ENCODE measurements at places on chromosomes 3 and 15.

GRCh38 chr15:96406701-96407100 is 76.2 kb downstream of the NR2F2 start:
- DNase-seq: no peak

DNA sequence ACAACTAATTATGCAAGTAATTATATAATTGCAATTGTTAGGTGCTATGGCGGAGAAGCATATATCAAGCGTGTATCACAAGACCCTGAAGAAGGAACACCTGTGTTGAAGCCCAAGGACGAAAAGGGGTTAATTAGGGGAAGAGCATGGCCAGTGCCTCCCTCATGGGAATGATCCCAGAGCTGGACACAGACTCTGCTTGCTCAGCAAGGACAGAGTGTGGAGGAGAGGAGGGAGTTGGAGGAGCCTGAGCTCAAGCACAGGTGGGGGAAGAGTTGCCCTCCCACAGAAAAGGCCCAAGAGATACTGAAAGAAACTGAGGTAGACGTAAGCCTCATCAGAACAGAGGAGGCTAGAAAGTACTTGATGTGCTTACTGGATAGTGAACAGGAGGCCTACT is 423.7 kb downstream of the EPHB1 start:
- no peak for DNase-seq

DNA sequence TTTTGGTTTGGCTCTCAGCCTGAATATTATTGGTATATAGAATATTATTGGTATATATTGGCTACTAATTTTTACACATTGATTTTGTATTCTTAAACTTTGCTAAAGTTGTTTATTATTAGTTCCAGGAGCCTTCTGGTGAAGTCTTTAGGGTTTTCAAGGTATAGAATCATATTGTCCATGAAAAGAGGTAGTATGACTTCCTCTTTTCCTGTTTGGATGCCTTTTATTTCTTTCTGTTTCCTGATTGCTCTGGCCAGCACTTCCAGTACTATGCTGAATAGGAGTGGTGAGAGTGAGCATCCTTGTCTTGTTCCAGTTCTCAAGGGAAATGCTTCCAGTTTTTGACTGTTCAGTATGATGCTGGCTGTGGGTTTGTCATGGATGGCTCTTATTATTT is 107.3 kb upstream of the LIPC start:
- DNase-seq: no peak

GRCh38 chr3:108477511-108478147 is 32.8 kb downstream of the MYH15 start:
- DNase-seq: no peak

DNA sequence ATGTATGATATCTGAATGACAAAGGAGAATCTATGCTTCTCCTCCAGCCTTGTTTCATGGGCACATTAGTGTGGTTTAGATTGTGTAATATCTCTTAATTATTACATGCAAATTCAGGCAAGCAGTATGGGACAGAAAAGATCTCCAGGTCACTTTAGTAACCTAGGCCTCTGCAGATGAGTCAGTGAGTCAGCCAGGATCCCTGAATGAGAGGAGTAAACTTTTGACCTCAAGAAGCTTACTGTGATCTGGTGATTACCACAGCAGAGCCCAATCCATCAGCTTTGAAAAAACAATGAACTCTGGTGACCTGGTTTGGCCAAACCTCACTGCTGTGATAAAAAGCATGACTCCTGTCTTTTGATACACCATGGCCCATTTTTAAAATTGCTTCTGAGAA is 107.8 kb downstream of the LRRN1 start:
- DNase-seq: no peak

- DNase-seq: no peak
These were observed 64.0 kb downstream of the PDE8A start for GRCh38 chr15:85045615-85046014.

- DNase-seq: no peak
These were observed 66.4 kb downstream of the DCUN1D1 start for GRCh38 chr3:182913889-182914288.

- DNase-seq: no peak
These were observed 332.7 kb downstream of the EDEM1 start for GRCh38 chr3:5520237-5520636.

- DNase-seq: no peak
These were observed 2.3 kb downstream of the MINDY4B start for GRCh38 chr3:150902988-150903387.

- DNase-seq: no peak
These were observed 646.1 kb downstream of the SQOR start for GRCh38 chr15:46280762-46281542.

GRCh38 chr15:89104172-89104564 is 15.9 kb downstream of the ABHD2 start:
- DNase-seq: no peak

GRCh38 chr15:97597801-97598200 is 362.7 kb upstream of the ARRDC4 start:
- no peak for DNase-seq

DNA sequence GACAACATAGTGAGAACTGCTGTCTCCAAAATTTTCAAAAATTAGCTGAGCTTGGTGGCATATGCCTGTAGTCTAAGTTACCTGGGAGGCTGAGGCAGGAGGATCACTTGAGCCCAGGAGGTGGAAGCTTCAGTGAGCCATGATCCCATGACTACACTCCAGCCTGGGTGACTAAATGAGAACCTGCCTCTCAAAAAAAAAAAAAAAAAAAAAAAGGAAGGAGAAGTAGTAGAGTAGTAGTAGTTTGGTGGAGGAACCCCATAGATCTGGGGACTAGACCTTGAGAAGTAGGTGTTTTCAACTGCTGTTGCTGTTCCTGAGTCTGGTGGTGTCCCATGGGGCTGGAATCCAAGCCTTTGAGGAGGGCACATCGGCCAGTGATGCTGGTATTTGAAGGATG is 38.4 kb upstream of the UBE2E2 start:
- no peak for DNase-seq

GRCh38 chr3:186896875-186897274 is 33.5 kb upstream of the ST6GAL1 start:
- no peak for DNase-seq

- no peak for DNase-seq
These were observed 34.1 kb downstream of the ABTB1 start for GRCh38 chr3:127706785-127707351.

DNA sequence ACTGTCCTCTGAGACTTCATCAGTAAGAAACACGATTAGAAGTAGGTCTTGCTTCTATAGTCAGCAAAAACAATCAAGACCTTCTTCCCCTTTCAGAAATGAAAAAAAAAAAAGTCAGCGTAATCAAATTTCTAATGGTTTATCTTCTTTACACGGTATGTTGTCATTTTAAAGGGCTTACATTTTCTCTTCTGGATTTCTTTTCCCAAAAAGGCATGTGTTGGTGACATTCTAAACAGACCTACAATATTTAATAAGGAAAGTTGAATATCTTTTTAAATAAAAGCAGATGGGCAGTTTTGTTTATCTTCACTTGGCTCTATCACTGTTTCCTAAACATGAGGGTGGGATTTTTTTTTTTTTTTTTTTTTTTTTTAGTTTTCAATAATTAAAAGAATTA is 197.3 kb upstream of the ADAMTS9 start:
- no peak for DNase-seq

DNA sequence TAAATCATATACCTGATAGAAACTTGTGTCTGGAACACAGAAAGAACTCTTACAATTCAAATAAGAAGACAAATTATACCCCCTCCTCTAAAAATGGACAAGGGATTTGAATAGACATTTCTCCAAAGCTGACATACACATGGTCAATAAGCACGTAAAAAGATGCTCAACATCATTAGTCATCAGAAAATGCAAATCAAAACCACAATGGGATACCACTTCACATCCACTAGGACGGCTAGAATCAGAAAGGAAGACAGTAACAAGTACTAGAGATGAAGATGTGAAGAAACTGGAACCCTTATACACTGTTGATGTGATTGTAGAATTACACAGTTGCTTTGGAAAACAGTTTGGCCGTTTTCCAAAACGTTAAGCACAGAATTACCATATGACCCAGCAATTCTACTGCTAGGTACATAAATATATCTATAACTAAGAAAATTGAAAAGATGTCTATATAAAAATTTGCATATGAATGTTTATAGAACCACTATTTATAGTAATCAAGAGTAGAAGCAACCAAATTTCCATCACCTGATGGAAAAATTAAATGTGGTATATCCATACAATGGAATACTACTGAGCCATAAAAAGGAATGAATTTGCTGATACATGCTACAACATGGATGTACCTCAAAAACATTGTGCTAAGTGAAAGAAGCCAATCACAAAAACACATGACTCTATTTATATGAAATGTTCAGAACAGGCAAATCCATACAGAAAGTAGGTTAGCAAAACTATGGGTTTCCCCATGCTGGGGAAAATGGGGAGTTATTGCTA is 60.8 kb downstream of the GREM1 start:
- DNase-seq: no peak

- no peak for DNase-seq
These were observed 387 bp downstream of the GNB4 start for GRCh38 chr3:179450901-179451264.

DNA sequence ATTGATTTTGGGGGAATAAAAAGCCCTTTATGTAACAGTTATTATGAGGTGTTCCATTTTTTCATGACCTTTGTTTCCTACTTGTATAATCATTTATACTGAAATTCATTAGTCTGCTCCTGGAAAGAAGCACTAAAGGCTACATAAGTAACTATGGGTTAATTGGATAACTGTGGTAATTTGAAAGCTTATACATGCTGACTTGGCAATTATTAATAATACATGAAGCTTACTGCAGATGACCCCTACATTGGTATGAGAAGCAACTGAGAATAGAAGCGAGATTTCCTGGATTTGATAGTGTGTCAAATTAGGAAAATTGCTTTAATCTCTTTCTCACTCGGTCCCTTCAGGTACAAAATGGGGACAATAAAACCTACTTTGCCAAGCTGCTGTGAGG is 658.0 kb downstream of the ROBO1 start:
- DNase-seq: no peak

DNA sequence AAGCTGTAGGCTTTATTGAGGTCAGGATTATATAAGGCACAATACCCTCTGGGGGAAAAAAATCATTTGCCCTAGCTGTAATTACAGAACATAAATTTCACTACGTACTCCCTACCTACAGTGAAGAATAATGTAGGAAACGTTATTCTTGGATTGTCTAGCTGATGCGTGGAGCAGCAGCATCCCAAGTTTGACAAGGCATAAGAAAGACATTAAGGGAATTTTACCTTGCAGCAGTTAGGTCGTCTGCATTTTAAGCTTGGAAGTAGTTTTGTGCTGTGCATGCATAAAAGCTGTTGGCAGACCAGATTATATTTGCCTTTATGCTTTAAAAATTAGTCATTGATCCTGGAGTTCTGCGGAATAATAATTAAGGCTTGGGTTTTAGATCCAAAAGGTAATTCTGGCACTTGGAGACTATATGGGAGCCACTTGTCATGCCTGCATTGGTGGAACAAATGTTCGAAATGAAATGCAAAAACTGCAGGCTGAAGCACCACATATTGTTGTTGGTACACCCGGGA is 2.2 kb downstream of the EIF4A2 start:
- DNase-seq: no peak

DNA sequence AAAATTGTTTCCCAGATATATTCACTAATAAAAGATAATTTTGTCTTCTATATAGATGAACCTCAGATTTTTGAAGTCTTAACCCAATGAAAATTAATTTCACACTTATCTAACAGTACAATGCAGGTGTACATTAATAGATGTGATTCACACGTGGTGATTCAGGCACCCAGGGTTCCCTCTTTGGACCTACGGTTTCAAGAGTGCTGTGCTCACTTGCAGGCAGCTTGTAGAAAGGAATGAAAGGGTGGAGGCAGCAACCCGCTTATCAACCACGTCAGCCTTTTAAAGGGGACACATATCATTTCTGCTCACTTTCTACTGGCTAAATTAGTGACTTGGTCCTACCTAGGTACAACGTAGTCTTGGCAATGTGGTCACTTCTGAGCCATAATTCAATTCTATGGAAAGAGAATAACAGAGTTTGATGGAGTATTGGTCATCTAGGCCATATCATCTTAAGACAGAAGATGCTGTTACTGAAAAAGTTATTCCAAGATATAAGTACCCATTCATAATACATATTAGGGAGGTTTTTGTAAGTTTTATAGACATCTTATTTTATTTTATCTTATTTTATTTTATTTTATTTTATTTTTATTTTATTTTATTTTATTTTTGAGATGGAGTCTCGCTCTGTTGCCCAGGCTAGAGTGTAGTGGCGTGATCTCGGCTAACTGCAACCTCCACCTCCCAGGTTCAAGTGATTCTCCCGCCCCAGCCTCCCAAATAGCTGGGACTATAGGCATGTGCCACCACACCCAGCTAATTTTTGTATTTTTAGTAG is 37.9 kb downstream of the ACP3 start:
- no peak for DNase-seq

DNA sequence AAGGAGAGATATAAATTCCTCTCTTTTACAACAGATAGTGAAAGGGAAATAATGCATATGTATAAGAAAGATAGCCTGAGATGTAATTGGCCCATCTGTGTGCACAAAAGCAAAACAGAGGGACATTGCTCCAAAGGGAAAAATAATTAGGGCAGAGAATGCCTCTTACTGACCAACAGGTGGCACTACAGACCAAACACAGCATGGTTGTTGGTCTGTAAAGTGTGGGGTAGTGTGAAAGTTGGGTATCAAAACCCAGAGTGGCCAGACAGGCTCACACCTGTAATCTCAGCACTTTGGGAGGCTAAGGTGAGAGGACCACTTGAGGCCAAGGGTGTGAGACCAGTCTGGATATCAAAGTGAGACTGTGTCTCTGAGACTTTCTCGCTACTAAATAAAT is 4.5 kb upstream of the TLNRD1 start:
- no peak for DNase-seq

- DNase-seq: no peak
These were observed 55.7 kb downstream of the RLBP1 start for GRCh38 chr15:89165677-89166076.

- DNase-seq: no peak
These were observed 1086.9 kb downstream of the DIPK2A start for GRCh38 chr3:145058483-145058882.

DNA sequence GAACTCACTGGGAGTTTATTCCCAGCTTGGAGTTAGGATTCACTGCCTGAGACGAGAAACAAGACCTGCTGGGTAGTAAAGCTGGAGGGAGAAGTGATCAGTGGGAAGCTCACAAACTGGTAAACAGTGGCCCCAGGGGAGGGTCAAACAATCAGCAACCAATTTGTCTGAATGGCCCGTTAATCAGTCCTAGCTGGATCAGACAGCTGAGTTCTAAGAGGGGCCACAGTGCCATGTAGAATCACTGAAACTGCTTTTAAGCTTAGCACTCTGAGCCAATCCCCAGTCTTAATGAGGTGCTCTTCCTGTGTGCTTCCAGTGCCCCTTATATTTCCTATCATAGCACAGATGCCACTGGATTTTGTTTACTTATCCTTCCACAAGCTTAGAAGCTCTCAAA is 591.7 kb downstream of the RSL24D1 start:
- DNase-seq: no peak

DNA sequence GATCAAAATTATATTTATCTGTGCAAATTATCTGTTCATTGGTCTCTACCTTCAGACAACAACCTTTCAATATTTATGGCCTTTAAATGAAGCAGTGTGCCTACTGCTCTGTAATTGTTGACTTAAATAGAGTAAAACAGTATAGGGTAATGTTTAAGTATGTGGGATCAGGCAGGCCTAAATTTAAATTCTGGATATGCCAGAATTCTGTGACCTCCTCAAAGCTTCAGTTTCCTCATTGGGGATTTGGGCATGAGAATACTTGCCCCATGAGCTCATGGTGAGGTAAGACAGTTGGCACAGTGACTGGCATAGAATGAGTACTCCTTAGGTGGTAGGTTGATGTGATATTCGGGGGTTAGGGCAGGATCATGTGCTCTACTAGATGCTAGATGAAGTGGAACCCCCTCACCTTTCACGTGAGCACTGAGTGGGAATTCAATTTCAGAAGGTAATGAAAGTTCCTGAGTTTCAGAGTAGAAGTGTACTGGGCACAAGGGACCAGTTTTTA is 14.9 kb downstream of the ARL8B start:
- no peak for DNase-seq
